ENCODE measurements at places on chromosomes 2 and 18.

DNA sequence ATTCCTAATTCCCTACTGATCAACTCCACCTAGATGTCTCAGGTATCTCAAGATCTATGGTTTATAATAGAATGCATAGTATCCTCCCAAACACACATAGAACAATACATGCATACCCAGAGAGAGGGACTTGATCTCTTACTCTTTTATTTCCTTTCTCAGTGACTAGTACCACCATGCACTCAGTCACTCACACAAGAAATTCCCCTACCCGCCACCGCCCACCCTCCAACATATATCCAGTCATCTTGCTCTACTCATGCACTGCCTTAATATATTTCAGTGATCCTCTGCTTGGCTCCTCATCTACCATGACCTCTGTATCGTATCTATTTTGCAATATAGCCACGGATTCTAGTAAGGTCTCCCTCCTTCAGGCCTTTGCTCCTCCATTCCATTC is 996.9 kb downstream of the LRP1B start:
- no peak for DNase-seq

DNA sequence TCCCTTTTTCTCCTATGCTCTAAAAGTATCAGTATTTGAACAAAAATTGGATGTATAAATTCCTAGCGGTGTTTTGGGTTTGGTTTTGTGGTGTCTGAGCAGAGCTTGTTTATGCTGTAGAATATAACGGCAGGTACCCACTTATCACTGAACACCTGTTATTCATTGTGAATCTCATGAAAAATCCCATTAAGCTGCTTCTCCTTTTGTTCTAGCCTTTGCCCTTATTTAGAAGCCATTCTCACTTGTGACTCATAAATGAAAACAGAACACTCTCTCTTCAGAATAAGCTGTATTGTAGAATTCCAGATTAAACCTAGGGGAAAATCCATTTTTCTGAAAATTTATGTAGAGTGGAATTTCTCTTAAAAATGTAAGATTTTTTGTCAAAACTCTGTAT is 104.0 kb downstream of the PRPF40A start:
- DNase-seq, result no peak

- DNase-seq, result no peak
These were observed 49.5 kb downstream of the INHBB start for GRCh38 chr2:120395221-120396012.

DNA sequence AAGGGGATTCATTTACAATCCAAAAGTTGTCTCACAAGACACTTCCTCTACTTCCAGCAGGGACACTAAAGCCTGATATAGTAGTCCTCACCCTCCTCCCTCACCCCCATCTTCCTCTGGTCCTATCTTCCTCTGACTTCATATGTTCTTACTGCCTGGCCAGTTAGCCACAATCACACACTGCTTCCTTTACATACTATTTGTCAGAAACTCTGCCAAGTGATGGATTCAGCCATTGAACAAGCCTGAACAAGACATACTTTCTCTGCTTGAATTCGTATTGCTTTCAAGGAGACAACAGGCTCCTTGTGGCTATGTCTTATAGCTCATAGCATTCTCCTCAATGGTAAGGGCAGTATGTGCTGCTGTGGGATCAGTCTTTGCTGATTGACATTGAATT is 672.2 kb downstream of the BCL11A start:
- DNase-seq, result no peak

DNA sequence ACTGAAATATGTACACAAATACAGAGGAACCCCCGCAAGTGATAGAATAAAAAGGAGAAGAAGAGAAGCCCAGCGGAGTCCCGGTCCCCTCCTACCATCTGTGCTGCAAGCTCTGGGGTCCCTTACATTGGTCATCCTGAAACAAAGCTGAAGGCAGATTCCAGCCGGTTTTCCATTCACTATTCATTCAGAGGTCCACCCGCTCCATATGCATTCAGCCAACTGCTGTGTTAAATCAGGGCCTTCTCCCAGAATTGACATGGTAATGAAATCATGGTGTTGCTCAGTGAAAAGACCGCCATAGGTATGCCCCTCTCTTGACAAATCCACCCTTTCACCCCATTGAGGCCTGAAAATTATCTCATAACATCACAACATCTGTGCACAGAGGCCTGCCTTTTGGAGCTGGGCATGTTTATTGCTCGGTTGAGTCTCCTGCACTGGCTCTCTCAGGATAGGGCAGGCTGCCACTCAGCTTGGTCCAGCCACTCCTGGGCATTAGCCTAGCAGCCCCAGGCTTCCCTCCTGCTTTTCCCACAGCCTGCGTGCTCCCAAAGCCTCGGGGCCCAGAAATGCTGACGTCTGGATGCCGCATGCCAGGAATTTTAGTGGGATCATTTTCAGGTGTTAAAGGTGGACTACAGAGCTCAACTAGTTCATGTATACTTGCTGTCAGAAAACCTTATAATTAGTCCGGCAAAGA is 39.3 kb upstream of the ID2 start:
- no peak for DNase-seq

DNA sequence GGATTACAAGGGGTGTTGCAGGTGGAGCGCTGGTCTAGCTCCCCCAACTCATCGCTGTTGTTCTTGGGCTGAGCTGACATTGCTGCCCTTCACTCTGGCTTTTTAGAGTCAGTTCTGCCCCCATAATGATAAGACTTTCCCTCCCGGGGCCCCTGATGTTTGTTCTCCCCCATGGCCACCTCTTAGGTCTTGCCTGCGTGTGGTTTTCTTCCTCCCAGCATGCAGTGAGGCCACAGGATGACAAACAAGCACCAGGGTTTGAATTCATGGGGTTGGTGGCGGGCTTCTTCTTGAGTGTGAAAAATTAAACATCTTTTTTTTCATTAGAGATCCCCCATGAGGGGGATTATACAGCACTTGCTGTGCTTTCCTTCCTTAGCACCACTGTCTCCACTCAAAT is 74.1 kb downstream of the CTAGE1 start:
- no peak for DNase-seq

- no peak for DNase-seq
These were observed 10.7 kb upstream of the SULT1C4 start for GRCh38 chr2:108367014-108367413.

GRCh38 chr2:53768242-53768542 is 588 bp downstream of the CHAC2 start:
- no peak for DNase-seq

- DNase-seq, result no peak
These were observed 305.0 kb upstream of the ERBB4 start for GRCh38 chr2:212843409-212844199.

DNA sequence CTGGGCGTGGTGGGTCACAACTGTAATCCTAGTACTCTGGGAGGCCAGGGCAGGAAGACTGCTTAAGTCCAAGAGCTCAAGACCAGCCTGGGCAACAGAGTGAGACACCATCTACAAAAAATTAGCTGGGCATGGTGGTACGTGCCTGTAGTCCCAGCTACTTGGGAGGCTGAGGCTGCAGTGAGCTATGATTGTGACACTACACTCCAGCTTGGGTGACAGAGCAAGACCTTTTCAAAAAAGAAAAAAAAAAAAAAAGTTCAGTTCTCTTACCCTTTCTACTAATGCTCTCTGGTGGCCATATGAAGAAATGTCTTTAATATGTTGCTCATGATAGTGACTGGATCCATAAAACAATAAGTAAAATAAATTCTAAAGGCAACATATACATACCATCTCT is 14.9 kb downstream of the TYW5 start:
- DNase-seq, result no peak

GRCh38 chr18:24514439-24514838 is 54.0 kb downstream of the HRH4 start:
- DNase-seq, result no peak

DNA sequence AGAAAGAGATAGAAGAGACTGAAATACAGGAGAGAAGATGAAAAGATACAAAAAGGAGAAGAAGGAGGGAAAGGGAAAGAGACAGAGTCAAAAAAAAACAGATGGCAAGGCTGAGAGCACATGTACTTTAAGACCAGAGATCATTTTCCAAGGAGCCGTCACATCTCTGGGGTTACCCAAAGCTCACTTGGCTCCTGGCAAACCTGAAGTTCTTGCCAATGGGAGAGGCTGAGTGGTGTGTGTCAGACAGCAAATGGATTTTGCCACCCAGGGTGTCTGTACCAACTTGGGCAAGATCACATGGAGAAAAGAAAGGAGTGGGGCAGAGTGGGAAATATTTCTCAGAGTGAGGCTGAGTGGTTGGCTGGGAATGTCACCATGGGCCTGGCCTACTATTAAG is 219.3 kb upstream of the TNP1 start:
- no peak for DNase-seq

DNA sequence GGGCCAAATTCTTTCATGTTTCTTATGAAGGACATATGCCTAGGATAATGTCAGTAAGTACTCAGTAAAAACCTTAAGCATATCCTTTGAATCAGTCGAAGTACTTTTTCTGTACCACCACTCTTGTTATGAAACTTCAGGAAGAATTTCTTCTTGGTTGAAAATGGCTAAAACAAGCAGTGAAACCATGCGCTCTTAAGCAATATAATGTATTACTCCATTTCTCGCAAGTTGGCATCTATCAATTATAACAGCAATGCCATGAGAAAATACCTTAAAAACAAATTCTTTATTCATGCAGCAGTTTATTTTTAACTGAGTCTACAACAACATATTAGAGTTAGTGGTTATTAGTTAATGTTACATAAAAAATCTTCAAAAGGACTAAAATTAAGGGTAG is 41.0 kb downstream of the SLC66A3 start:
- no peak for DNase-seq

- no peak for DNase-seq
These were observed 101.7 kb upstream of the RBBP8 start for GRCh38 chr18:22831441-22831904.

GRCh38 chr18:24810561-24811305 is 350.3 kb downstream of the HRH4 start:
- no peak for DNase-seq

GRCh38 chr18:72986103-72986502 is 118.3 kb upstream of the NETO1 start:
- DNase-seq, result no peak

DNA sequence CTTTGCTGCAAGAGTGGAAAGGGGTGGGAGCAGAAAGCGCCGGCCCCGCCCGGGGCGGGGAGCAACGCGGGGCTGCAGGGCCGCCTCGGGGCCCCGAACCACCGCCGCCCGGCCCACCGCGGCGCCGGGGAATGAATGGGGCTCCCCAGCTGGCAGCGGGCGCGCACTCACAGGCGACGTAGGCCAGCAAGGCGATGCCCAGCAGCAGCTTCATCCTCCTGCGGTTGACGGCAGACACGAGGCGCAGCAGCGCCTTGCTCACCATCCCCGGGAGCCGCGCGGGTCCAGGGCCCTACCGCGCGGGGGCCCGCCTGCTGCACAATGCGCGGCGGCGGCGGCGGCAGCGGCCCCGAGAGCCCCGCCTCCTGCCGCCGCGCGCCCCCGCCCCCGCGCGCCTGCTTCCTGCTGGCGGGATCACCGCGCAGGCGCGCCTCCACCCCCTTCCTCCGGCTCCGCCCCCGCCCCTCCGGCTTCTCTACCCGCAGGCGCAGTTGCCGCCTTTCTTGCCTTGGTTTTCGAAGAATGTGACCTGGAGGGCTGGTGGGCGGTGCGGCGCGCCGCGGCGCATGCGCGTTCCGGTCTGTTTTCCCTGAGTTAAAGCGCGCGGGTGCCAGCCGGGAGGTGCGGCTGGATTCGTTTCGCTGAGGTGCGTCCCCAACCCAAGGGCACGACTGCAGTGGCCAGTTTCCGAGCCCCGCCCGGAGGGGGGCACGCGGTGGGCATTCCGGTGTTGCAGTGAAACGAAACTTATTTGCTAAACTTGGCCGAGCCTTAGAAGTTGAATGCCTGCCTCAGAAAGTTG is at the start of gene UXS1:
Gene UXS1 (minus strand): TSS at position 325 of the 802 bp plus-strand sequence. CDS start 60 bp downstream, at position 265.
- peak; percentile 98 for DNase-seq

Measured in stimulated activated CD8-positive, alpha-beta memory T cell treated with anti-CD3 and anti-CD28 coated beads, Interleukin-7, amount 100 ng/mL, for 1 hour (primary cell).